ENCODE measurements at places on chromosomes 5 and 9.

DNA sequence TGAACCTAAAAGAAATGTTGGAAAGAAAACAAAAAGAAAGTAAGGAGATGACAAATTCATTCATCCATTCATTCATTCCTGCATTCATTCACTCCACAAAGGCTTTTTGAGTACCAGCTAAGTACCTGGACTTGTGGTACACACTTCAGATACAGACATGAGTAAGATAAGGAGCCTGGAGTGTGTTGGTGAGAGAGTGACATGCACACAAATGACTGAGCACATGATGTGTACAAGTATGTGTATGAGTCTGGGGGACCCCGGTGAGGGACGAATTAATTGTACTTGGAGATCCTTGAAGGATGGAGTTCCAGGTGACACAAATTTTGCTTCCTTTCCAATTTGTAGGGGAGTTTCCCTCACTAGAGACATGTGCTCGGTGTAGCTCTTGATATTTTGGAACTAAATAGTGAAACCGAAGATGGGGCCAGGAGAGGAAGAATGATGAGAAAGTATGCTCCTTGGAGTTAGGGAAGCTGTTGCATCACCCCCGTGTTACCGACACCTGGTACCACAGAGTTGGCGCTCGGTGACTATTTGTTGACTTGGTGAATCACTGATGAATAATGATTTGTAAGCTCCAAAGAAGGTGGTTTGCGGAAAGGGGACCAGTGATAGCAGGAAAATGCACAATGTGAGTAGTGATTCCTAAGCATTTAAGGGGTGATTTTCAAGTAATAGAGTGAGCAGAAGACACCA lies 509.8 kb downstream of the CCDC171 start:
- DNase-seq: peak; percentile 100

DNA sequence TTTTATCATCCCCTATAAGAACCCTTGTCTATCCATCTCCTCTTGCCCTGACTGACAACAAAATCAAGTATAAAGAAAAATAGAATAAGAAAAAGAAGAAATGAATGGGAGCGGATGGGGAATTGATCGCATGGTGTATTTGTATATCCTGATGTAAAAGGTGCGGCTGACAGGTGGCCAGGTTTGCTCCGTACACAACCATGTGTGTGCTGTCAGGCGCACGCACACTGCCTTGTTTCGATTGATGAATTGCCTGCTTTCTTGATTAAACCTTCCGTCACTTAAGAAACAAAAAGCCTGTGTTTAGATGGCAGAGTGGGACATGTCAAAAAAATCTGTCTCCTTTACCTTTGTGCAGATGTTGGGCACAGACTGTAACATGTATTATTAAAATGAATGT lies 102.6 kb downstream of the MVB12B start:
- DNase-seq: no peak

DNA sequence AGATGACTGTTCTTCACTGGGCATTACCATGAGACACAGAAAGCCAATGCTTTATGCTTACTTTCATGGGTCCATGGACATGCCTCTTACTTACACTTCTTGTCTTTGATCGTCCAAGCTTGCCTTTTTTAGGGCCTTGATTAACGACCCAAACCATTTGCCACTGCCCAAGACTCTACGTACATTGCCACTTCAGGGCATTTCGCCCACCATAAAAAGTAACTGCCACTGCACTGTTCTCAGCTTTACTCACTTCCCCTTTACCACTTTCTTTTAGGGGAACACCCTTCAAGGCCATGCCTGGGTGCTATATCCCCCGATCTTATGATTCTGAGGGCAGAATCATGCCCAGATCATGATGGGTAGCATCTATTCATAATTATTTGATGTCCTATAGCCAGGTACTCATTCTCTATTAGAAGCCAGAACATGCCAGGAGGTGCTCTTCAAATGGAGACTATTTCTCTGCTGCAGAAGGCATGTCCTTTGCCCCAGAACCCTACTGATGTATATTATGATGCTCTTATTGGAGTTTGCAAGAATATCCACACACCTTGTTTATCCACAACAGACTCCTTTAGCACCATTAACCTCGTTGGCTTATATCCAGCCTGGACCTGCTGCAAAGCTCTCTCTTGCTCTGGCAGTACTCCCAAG lies 64.1 kb upstream of the RAD23B start:
- no peak for DNase-seq

DNA sequence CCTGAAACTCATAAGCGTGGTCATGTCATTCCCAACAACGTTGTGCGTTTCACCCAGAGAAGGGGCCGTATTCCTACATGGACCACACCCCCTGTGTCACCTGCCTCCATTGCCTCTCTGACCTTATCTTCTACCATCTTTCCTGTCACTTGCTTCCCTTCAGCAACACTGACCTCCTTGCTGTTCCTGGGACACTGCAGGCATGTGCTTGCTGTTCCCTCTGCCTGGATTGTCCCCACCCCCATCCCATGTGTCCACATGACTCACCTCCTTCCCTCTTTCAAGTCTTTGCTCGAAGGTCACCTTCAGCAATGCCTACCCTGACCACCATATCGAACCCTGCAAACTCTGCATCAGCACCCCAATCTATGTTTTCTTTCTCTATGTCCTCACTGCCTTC lies 133.2 kb upstream of the ZNF618 start:
- no peak for DNase-seq

DNA sequence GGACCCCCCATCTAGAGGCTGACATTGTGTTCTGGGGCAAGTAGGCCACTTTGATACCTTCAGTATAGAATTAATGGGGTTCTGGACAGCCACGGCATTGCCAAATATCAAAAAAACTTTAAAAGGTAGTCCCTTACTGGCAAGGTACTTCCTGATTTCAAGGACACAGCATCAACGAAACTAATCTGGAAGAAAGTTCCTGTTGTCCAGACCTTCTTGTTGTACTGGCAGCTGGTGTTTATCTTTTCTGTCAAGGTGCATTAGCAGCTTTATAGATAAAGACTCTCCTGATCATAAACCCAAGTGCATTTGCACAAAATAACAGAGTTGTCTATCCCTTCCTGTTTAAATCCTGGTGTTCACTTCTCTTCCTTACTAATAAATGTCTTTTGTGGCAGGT lies 23.7 kb upstream of the GOLGA1 start:
- DNase-seq: no peak

- DNase-seq: no peak
Measured at GRCh38 chr9:82191082-82191770, 202.7 kb downstream of the SPATA31D1 start.

GRCh38 chr5:124908581-124909451 lies 162.4 kb upstream of the ZNF608 start:
- no peak for DNase-seq

DNA sequence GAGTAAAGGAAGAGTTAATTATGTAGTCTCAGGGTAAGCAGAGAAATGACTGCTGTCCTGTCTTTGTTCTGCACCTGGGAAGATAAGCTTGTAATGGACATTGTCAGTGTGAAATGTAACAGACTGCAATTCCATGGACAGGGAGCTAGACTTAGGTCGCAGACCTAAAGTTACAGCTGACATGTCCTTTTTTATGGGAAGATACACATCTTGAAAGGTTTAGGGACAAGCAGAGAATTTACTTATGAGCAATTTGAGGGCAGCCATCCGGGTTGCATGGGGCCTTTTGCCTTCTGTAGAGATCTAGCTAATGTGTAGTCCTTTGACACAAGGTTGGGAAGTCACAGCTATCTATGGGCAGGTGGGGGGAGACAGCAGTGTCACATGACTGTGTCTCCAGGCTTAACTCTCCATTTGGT lies 85.7 kb downstream of the SERINC5 start:
- no peak for DNase-seq

GRCh38 chr9:122281368-122281767 lies 16.7 kb downstream of the MRRF start:
- DNase-seq: no peak

- no peak for DNase-seq
Measured at GRCh38 chr5:62328772-62329491, 22.9 kb downstream of the KIF2A start.

GRCh38 chr5:159713254-159713653 lies 203.0 kb upstream of the ADRA1B start:
- DNase-seq: no peak

GRCh38 chr9:80500300-80500699 lies 928.5 kb downstream of the TLE4 start:
- no peak for DNase-seq

DNA sequence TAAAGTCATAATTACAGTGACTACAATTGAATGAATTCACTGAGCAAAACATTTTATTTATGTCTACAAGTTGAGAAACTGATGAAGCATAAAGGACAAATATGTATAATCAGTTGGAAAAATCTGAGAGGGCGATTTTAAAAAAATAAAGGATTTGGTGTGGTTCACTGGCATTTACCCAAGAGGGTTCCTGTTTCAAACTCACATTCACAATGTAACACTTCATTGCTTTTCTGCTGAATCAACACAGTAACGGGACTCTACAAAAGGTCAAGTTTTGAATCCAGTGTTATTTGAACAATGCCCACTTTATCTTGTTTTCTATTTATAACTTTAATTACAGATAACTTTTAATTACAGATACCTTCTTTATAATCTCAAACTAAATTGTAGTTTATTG lies 138.6 kb downstream of the NUDT12 start:
- no peak for DNase-seq

GRCh38 chr9:25684321-25684720 lies 6.1 kb upstream of the TUSC1 start:
- DNase-seq: no peak

- DNase-seq: peak; percentile 20
Measured at GRCh38 chr9:33942471-33943083, 106.1 kb downstream of the UBAP2 start.

GRCh38 chr9:112242147-112242804 lies 67.2 kb upstream of the SUSD1 start:
- DNase-seq: no peak

DNA sequence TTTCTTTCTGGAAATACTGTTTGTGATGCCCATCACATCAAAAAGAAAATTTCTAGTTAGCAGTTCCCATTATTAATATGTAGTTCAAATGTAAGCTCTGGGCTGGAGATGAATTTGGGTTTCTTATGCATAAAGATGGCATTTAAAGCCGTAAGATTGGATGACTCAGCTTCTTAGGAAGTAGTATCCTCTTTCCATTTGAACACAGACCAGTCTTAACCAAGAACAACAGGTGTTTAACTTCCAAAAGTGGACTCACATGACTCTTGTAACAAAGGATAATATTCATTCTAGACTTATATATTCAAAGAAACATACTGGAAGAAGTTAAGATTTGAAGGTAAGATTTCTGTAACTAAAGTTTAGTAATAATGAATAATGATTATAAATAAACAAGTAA lies 330.5 kb downstream of the TLR4 start:
- no peak for DNase-seq

GRCh38 chr9:2021731-2022130 lies 6.6 kb downstream of the SMARCA2 start:
- no peak for DNase-seq

GRCh38 chr9:136389396-136389795 lies 10.6 kb downstream of the SNAPC4 start:
- DNase-seq: no peak

DNA sequence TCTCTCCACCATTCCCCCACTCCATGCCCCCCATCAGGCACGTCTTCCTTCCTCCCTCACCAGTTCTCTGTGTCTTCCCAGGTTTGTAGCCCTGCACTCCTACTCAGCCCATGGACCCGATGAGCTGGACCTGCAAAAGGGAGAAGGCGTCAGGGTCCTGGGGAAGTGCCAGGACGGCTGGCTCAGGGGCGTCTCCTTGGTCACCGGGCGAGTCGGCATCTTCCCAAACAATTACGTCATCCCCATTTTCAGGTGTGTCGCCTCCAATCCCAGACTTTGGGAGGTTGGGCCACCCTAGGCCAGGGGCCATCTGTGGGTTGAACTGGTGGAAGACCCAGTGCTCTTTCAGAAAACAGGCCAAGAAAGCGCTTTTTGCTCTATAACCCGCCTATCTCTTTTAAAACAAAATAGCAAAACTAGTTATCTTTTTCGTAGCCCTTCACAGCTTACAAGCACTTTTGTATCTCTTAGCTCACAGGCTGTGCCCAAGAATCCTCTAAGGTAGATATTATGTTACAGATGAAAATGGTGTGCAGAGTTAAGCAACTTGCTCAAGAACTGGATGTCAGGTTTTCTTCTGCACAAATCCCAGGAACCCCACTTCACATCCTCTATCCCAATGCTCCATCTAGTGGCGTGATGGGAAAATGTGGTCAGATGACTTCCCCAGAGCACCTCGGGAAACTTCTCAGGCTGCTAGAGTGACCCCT lies 56.2 kb downstream of the PLAC8L1 start:
- peak; percentile 65 for DNase-seq

DNA sequence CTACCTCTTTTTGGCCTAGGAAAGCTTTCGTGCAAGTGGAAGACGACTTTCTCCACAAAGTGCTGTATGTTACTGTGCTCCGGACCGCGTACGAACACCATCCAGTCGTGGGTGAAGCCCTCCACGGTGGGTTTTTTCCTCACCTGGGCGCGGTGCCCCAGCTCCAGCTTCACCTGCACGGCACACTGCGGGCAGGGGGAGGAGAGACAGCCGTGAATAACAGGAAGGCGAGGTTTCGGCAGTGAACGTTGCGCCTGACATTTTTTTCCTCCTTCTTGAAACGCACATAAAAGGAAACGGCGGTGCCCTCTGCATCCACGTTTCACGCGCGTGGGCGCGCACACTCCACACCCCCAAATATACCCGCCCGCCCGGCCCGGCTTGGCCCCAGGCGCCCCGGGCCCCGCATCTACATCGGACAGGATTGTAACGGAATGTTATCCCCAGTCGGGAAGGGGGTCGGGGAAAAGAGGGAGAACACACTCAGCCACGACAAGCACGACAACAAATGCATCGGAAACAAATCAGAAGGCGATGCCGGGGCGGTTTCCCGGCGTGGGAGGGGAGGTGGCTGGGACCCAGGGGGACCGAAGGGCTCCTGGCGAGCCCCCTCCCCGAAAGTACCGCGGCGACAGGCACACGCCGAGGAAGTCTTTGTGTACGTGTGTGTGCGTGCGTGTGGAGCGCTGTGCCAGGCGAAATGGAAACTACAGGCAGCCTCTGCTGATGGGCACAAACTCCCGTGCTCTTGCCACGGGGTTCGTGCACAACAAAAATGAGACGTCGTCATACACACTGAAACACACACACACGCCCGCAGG lies 1.4 kb downstream of the MLLT3 start:
- DNase-seq: peak; percentile 23

GRCh38 chr9:4138180-4138579 lies 161.7 kb downstream of the GLIS3 start:
- no peak for DNase-seq

- no peak for DNase-seq
Measured at GRCh38 chr5:83914199-83914598, 193.5 kb upstream of the HAPLN1 start.

DNA sequence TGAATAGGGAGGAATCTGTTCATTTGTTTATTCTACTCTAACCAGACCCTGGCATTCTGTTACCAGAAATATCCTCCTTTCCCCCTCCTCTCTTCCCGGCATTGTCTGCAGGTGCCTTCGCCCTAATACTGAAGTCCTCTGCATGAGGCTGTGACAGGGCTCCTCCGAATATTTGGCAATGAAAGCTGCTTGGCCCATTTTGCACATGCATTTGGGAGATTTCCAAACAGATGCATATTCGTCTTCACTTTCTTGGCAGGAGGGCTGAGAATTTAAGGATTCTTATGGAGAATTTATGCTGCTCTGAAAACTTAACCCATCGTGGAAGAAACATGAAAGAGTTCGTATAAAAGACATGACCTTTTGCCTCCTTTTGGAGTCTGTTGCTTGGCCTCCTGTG lies 484.0 kb downstream of the ZNF608 start:
- DNase-seq: no peak
